ENCODE measurements at places on chromosomes 6 and 20.

GRCh38 chr6:31535538-31536324 lies 6.1 kb downstream of the DDX39B start:
- DNase-seq: no peak

DNA sequence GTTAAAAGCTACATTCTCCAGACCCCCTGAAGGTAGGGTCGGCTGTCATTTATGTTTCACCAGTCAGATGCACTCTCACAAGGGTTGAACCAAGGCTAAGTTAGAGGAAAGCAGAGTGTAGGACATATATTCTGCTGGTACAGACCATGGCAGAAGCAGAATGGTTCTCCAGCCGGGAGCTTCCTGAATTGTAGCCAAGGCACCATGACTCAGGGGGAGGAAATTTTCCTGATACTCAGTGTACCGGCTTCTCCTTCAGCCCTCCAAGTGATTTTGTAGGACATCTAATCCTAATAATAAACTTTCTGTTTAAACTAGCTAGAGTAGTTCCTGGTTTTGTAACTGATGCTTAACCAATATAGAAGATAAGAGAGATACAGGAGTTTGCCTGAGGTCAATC lies 14.2 kb upstream of the SLPI start:
- DNase-seq: no peak

GRCh38 chr6:169229615-169230321 lies 23.9 kb downstream of the THBS2 start:
- no peak for DNase-seq

- no peak for DNase-seq
These were observed 25.1 kb downstream of the RNF217 start for GRCh38 chr6:124987291-124987690.

DNA sequence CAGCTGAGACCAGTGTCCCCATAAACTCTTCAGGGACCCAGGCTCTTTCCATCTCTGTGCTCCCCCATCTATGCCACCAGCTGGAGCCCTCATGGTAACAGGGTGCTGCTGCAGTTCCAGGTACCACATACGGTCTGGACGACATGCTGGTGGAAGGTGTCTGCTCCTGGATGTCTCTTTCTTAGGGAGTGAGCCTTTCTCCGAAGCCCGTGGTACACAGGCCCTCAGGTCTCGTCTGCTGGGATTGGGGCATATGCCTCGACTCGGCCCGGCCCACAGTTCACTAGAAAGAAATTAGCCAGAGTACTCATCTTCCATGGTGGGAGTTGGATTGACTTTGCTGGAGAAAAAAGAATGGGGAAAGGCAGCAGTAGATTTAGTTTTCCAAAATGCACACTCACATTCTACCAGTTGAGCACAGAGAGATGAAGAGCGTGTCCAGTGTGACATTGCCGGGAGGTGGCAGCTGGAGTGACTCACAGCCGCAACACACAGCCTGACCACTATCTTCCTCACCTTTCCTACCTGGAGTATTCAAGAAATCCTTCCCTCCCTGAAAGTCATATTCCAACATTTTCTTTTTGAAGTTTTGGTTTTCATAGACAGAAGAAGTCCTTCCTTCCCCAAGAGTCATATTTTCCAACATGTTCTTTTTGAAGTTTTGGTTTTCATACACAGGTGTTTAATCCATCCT lies 18.6 kb upstream of the SPO11 start:
- no peak for DNase-seq

DNA sequence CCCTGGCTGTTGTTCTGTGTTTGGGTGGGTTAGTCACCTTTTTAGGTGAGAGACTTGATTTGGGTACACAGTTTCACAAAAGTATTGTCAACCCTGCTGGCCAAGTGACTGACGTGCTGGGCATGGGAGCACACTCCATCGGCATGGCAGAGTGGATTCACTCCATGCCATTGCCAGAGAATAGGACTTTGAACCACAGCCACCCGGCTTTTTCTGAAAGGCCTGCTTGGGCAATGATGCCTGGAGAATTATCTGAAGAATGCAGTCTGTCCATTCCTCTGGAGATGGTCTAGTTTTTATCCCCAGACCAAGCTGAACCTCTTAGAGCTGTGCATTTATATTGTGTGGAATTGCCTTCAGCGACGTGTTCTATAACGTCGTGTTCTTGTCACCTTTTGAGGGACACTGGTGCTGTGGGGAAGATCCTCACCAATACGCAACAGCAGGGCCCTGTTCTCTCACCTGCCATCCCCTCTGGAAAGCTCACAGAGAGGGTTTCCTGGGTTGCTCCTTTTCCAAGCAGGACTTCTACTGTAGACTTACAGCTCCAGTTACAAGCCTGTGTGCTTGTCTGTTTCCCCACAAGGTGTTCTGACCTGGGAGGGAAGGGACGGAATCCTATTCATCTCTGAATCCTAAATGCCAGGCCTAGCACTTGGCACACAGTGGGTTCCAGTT lies 183.4 kb upstream of the AKAP12 start:
- no peak for DNase-seq
